NCI-H187 treated with DMSO at 0.1 percent for 48 hours (cell line): ENCODE measurements at places on chromosomes 6 and 20.

DNA sequence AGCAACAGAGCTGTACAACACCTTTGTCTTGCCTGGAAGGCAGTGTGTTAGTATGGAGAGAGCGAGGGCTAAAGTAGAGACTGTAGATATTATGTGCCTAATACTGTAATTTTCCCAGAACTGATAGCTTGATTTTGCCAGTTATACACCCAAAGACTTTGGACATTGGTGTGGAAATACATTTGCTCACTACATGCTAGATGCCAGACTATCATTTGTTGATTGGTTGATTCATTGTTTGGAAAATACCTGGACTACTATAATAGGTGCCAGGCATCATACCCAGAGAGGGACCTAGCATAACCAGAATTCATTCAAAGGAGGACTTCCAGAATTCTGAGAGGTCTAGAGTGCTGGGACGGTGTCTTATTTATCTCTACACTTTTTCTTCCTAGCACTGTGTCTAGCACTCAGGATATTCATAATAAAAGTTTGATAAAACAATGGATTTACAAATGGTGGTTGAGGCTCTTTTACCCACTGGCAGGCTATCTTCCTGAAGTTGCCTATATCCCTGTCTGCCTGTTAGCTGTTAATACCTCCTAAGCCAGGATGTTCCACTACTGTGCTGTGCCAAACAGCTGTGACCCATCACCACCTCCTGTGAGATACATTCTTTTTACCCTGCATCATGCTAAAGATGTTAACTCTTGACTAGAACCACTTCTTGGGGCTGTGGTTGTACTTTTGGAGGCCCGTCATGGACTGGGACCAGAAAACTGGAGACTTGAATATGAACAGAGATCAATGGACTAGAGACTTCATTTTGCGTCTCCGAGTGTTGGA lies 72.2 kb upstream of the FUCA2 start:
- no peak for DNase-seq

DNA sequence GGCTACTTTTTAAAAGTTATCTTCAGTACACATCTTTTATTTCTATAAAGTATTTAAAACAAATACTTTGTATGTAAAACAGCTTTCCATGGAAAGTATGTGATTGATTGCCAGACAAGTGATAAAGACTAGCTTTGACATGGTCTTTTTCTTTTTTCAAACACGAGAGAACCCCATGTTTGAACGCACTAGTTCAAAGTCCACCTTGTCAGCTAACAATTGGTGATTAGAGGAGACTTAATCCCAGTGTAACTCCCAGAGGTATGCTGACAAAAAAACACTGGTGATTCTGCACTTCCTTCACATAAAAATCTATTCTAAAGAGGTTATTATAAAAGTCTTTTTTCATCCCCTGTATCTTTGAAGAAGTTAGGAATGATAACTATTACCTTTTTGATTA lies 438.1 kb downstream of the GJA1 start:
- no peak for DNase-seq

GRCh38 chr20:58716476-58717277 lies 24.1 kb downstream of the NPEPL1 start:
- no peak for DNase-seq

DNA sequence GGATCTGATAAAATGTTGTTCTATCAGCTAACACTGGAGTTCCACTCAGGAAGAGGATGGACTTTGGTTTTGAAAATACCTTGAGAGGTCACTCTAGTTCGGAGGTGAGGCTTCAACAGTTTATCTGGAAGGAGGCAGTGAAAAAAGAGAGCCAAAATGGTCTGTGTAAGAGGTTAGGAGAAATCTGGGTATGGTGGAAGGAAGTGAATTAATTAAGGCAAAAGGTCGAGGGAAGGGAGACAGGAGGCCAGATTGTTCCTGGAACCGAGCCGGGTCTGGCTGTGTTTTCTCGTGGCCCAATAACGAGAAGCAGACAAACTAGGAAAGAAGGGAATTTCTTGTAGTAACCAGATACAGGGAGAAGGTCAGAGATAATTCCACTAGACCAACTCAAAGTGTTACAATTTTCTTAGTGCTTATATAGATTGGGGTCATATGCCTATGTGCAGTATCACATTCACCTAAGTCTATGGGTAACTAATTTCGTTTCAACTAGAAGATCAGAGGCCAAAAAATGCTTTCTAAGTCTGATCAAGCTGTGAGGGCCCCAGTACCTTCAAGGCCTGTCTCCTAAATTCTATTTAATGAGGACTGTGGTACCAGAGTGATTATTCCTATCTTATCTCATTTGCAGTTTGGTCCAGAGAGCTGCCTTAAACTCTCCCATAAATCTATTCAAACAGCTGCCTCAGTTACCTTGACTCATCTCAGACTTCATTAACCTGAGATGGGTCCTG lies 96.0 kb upstream of the SNX9 start:
- DNase-seq = no peak

DNA sequence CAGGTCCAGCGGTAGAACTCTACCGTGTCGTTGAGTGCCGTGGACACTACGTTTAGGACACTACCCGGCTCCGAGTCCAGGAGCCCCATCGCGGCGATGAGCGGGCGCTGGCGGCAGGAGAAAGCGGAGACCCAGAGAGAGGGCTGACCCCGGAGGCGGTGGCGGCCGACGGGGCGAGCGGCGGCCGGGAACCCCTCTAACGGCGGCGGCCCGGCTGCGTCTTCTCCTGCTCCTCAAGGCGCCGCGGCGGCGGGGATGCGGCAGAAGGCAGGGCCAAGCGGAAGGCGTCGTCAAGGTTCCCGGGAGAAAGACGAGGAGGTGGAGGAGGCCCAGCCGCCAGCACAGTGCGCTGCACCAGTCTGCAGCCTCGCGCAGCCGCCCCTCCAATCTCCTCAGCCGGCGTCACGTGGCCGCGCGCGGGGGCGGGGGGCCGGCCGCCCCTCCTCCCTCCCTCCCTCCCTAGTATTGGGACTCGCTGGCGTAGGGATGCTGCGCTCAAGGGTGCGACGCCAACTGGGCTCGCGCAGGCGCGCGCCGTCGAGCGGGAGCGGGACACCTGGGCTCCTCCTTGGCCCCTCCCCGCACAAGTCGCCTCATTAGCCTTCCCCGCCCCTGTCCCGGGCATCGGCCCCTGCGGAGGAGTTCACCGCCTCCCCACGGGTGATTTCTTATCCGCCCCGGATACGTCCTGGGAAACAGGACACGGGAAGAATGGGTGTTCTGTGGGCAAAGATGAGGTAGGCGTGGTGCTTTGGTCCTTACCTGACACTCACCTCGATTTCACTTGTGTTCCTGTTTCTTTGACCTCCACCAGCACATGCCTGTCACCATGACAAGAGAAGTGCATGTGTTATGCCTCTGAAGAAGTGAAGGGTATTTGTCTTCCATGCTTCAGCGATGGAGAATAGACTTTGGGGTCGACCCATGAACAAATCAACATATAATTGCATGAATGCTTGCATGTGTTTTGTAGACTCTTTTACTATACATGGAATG lies at the start of gene ELOVL4:
TSS of gene ELOVL4 (minus strand) at position 363 of the 996 bp plus-strand sequence. CDS start at position 89, 274 bp downstream.
- peak; percentile 58 for DNase-seq

- DNase-seq = no peak
These were observed 3.8 kb downstream of the IL17A start for GRCh38 chr6:52189974-52190373.

GRCh38 chr6:139030228-139030963 lies 1.9 kb downstream of the ABRACL start:
- DNase-seq = no peak

GRCh38 chr6:21996425-21997118 lies 300.3 kb downstream of the PRL start:
- no peak for DNase-seq

DNA sequence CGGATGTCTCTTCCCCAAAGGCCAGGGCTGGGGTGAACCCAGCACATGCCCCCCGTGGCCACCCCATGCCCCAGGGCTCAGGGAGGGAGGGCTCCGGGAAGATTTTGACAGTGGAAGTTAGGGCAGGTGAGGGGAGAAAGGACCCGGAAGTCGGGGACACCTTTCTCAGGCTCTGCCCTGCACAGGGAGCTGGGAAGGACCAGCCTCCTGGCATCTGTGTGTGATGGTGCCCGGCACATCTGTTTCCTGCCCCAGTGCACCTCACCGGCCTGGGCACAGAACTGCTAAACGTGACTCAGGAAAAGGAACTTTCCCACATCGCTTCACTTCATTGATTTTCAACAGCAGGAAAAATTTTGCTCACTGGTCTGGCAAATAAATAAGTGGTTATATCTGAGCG lies 141.1 kb upstream of the AFDN start:
- DNase-seq = no peak

- no peak for DNase-seq
These were observed 166.1 kb downstream of the GRM4 start for GRCh38 chr6:33979750-33980149.

DNA sequence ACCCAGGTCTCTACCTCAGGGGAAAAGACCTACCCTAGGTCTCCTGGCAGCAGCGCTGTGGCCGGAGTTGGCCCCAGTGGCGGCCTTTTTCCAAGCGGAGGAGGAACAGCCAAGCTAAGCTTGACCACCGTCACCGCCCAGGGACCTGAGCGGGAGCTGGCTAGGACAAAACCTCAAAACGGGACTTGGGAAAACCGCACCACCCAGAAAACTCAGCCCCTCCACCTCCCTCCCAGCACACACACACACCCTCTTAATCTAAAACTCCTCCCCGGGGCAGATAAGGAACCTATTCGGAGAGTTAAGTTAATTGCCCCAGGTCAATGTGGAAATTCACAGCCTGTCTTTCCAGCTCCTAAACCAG lies 2.7 kb upstream of the TRERF1 start:
- no peak for DNase-seq

GRCh38 chr20:23820493-23820892 lies 6.0 kb downstream of the CST2 start:
- no peak for DNase-seq

GRCh38 chr6:167588920-167589614 lies 237.6 kb upstream of the AFDN start:
- no peak for DNase-seq

- no peak for DNase-seq
These were observed 114.5 kb downstream of the EDN1 start for GRCh38 chr6:12404651-12405050.

DNA sequence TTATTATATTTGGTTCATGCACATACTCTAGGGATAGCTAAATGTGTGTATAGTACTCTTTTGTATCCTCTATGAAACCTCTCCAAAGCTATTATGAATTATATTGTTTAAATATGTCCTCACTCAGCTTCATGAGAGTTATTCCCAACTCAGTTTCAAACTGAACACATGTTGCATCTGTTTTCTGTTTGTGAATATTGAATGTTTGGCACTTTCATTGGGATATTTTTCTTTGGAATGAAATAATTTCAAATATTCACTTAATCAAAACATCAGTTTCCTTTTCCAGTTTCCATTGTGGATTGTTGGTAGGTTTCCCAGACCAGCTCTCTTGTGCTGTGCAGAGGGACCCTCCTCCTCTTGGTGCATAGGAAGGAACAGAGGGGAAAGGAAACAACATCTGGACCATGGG lies 46.6 kb downstream of the HDAC2 start:
- no peak for DNase-seq

DNA sequence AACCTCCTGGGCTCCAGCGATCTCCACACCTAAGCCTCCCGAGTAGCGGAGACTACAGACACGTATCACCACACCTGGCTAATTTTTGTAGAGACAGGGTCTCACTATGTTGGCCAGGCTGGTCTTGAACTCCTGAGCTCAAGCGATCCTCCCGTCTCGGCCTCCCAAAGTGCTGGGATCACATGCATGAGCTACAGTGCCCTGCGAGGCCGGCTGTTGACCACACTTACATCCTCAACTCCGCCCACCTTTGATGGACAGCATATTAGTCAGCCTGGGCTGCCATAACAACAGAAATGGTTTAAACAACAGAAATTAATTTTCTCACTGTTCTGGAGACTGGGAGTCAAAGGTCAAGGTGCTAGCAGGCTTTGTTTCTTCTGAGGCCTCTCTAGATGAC lies 107.7 kb downstream of the JPH2 start:
- DNase-seq = no peak

GRCh38 chr6:45021676-45022075 lies 306.5 kb upstream of the RUNX2 start:
- DNase-seq = no peak

DNA sequence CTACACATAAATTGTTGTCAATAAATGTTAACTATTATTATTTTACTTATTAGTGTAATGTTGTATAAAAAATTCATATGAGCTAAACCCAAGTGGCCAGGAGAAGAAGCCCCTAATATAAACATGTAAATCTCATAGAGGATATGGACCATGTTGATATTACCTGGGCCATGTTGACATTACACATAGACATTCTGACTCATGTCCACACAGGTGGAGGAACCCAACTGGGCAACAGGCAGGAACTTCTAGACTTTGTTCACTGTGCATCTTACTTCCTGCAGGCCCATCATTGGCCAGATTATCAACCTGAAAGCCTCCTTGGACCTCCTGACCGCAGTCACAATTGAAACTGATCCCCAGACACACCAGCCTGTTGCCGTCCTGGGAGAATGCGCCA lies 7.2 kb downstream of the BPIFA2 start:
- no peak for DNase-seq

DNA sequence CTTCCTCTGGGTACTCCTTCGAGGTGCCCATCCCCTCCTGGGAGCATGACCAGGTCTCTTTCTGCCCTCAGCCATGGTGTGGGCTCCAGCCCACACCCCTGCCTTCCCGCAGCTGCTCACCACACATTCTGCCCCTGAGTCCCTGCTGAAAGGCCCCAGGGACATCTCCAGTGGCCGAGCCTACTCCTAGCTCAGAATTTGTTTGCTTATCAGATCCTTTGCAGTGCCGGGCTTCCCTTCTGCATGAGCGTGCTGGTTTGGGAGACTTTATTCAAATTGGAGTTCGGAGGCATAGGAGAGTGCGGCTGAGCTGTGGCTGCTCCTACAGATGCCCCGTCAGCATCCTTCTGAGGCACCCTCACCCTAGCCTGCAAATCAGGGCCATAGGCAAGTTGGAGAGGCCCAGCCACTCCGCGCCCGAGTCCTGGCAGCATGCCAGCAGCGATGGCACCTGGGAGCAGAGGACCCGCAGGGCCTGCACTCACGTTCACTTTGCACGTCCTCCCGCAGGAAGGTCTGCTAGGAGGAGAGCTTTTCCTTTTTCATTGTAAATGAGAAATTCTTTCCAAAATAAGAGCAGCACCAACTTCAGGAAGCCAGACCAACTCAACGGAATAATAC lies 327.3 kb downstream of the QKI start:
- no peak for DNase-seq

DNA sequence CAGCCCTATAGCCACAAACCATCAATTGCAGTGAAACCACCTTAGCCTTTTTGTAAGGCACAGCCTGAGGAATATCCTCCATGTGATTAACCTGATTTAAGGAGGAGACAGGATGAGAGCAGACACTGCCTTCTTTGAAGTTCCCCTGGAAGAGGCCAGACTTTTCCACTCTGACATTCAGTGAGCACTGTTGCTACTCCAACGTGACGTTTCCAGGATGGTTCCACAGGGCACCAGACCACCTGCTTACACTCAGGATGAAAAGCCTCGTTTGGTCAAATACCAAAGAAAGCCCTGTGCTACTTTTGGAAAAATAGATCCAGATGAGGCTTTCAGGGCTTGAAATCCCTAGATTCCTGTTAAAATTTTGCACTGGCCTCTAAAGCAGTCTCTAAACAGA lies 1102.1 kb upstream of the FLRT3 start:
- DNase-seq = no peak
